ENCODE measurements at places on chromosomes 16 and 17.

GRCh38 chr17:17669580-17670235 is 11.6 kb upstream of the RAI1 start:
- DNase-seq: no peak

- no peak for DNase-seq
These were observed 336.4 kb downstream of the SEC14L1 start for GRCh38 chr17:77476931-77477805.

GRCh38 chr16:86881861-86882273 is 303.5 kb downstream of the FOXL1 start:
- DNase-seq: no peak

GRCh38 chr16:88454523-88454947 is 1.5 kb downstream of the ZFPM1 start:
- DNase-seq: peak; percentile 47

- no peak for DNase-seq
These were observed 567.9 kb upstream of the CDH11 start for GRCh38 chr16:65689726-65690125.

- DNase-seq: no peak
These were observed 8.5 kb downstream of the DNAJA3 start for GRCh38 chr16:4433914-4434787.

DNA sequence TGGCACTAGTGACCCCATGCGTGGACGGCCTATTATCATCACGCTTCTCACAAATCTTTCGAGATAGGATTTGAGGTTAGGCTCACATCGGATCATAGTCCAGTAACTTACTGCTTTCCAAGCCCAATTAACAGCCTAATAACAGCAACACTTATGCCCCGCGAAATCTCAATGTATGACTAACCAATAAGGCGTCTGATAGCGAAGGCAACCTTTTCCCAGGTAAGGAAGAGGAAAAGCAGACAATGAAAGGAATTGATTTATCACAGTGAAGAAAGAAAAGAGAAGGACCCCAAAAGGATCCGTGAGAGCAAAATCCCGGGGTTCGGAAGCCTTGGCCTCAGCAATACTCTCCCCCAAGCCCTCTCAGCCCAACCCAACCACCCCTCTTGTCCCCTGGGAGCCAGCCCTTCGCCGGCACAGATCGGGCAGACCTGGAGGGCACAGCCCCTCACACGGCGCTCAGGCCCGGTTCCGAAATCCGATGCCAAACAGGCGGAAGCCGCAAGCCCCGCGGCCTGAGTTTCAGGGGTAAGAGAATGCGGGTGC is 534 bp downstream of the GPATCH8 start:
- DNase-seq: no peak

DNA sequence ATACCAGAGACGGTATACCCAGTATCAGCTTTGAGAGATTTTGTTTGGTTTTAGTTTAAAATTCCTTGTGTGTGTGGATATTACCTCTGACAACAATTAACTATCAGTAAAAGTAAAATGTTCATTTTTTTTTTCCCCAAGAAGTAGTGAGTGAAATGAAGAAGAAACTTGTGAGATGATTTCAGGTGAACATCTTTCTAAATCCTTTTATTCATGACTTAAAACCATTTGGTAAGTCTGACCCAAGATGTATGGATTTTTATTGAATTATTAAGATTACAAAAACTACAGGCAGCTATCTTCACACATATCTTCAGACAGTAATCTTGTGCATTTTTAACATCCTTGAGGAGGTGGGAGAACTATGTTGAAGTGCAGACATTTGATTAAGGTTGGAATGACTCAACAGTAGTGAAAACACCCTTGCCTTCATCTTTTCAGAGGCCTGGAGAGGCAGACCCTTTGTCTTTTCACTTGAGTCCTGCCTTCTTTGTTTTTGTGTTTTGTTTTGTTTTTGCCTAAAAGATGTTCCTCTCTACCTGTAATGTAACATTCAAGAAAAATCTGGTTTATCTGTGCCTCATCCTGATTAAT is 240.3 kb upstream of the TBX2 start:
- DNase-seq: no peak

DNA sequence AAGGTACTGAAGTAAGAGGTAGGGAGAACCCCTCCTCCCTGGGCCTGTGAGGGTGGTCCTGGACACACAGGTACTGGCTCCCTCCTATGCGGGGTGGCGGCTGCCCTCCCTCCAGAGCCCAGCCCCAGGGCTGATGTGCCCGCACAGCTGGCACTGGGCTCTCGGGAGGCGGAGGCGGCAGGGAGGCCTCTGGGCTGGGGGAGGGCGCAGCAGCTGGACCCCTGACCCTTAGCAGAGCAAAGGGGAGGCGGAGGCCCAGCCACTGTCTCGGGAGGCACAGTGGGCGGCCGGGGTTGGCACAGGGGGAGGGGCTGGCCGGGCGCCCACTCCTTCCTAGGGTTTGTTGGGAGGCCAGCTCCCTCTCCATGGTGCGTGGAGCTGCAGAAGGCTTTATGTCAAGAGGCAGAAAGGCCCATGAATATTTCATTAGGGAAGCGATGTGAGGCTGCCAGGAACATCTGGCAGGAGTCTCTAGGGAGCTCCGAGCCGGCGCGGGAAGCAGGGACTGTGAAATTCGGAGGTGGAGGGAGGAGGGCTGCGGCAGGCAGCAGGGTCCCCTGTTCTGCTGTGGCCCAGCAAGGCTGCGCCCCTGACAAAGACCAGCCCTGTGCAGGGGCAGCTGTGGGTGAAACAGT is 44.1 kb upstream of the ACSF3 start:
- DNase-seq: no peak

GRCh38 chr16:56916571-56917403 is 15.2 kb upstream of the HERPUD1 start:
- DNase-seq: no peak

- DNase-seq: no peak
These were observed 31.5 kb downstream of the MXRA7 start for GRCh38 chr17:76679239-76679638.

DNA sequence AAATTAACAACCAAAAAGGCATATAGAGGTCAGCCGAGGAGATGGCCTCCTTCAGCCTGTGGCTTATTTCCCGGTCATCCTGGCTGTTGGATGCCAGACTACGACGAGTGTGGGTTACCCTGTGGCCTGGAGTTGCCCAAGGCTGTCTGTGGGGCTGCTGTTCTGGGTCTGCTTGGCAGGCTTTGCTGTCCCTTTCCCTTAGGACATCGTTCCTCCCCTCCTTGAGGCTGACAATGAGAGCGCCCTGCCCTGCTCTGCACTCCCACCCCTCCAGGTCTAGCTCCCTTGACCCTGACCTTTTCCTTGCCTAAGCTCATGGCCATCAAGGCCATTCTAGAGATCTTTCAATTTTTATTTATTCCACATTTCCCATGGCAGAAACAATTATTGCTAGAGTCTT is 1.9 kb upstream of the CBFB start:
- no peak for DNase-seq

DNA sequence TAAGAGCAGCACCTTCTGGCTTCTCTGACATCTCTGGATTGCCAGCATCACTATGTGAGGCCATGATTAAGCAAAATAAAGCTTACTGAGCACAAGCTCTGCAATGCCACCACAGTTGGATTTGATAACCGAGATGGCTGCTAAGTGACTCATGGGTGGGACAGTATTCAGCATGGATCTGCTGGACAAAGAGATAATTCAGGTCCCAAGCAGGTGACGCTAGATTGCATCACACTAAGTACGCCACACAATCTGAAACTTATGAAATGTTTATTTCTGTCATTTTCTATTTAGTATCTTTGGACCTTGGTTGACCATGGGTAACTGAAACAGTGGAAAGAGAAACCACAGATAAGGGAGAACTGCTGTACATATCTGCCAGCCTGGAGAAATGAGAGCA is 27.4 kb downstream of the CDRT15 start:
- no peak for DNase-seq

GRCh38 chr17:49506282-49506681 is 11.2 kb downstream of the NGFR start:
- no peak for DNase-seq

DNA sequence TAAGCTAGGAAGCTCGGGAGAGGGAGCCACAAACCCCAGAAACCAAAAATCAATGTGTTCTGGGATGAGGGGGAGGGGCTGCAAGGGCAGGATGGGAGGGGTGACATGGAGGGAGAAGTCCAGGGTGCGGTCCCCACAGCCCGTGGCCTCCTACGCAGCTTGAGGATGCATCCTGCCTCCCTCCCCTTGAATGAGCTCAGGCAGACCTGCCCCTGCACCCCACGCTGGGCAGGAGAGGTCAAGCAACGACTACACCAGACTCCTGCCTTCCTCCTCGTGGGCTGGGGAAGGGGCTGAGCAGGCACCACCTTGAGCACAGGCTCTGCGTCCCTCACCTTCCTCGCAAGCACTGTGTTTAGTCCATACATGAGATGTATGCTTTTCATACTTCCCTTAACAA is 3.9 kb downstream of the ANKRD13B start:
- no peak for DNase-seq

GRCh38 chr17:33080091-33080490 is 88.4 kb downstream of the SPACA3 start:
- DNase-seq: no peak

DNA sequence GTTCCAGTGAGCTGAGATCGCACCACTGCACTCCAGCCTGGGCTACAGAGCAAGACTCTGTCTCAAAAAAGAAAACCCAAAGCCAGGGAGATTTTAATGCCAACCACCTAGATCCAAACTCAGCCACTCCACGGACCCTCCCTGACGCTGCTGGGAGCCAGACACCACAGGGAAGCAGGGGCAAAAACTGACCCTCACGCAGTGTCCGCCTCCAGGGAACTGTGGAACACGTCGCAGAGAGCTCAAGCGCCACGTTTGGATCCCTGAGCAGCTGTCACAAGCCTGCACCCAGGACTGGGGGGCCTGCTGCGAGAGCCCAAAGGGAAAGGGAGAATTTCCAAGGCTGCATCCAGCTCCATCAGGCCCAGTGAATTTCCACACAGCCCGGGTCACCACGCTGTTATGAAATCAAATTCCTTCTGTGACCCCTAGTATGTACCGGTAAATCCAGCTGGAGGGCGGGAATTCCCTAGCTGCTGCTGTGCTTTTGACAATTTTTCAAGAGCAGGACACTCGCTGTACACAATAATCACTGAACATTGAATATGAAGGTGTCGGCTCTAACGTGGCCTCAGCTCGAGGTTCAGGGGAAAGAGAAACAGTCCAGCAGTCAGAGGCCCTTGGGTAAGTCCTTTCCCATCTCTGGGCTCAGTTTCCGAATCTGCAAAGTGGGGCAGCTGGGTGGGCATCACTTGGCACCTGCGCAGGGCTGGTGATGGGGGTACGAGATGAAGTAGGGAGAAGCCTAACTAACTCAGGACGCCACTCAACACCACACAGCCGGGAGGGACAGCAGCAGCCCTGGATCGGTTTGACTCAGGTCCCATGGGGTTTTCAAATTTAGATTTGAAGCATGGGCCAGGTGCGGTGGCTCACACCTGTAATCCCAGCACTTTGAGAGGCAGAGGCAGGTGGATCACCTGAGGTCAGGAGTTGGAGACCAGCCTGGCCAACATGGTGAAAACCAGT is 8.6 kb downstream of the CARHSP1 start:
- no peak for DNase-seq

DNA sequence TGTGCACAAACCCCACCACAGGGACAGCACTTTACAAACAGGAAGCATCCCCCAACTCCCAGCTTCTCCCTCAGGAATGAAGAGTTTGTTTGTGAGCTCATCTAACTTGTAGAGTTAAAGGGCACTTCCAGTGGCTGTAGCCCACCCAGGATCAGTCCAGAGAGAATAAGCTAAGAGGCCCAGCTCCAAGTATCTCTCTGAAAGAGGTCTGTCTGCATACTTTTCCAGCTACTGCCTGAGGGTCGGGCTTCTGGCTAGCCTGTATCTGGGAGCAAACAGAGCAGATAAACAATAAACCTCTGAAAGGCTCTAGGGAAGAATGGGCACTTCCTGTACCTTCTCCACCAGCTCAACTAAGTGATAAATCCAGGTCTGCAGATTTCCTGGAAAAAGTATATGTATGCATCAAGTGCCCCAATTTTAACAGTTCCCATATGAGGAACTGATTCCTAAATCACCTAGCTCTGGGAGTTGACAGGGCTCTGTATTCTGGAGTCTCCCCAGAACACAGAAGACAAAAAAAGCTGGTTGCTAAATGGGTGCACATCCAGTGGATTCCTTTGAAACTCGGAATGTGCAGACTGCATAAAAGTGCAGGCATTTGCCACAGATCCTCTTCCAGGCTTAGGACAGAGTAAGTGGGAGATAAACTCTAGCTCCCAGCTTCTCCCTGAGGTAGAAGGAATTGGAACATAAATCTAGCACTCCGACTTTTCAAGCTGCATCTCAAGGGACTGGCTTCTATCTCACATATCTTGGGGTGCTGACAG is 37.1 kb upstream of the MYLK3 start:
- no peak for DNase-seq

GRCh38 chr16:50769-51591 is 2.4 kb downstream of the POLR3K start:
- DNase-seq: no peak

DNA sequence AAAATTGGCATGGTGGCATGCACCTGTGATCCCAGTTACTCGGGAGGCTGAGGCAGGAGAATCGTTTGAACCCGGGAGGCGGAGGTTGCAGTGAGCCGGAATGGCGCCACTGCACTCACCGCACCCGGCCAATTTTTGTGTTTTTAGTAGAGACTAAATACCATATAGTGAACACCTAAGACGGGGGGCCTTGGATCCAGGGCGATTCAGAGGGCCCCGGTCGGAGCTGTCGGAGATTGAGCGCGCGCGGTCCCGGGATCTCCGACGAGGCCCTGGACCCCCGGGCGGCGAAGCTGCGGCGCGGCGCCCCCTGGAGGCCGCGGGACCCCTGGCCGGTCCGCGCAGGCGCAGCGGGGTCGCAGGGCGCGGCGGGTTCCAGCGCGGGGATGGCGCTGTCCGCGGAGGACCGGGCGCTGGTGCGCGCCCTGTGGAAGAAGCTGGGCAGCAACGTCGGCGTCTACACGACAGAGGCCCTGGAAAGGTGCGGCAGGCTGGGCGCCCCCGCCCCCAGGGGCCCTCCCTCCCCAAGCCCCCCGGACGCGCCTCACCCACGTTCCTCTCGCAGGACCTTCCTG is at the start of gene HBQ1:
Gene HBQ1, plus strand, starts transcription at position 359 of the 575 bp plus-strand sequence. Its CDS starts 28 bp downstream, at position 387.
- DNase-seq: peak; percentile 30

DNA sequence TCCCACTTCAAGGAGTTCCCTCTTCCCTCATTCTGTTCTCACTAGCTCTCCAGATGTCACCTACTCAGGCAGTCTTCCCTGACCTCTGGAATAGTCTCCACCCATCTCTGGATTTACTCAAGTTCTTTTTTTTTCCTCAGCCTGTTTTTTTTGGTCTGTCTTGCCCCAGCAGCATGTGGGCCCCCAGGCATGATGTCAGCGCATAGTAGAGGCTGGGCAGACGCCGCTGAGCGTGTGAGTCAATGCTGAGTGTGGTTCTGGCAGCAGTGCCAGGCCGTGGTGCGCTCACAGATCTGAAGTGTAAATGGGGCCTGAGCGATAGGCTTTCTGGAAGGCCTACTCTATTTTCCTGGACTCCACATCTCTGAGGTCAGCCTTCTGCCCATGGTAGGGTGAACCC is 2.7 kb upstream of the KCNJ18 start:
- DNase-seq: no peak
